ENCODE measurements at places on chromosomes 7 and 10. TPM values are rescaled to one million over a fixed set of nuclear protein-coding genes. Genes with fewer than 3 reads are reported as not detected.
A peak's percentile ranks its signal among the peaks of the same experiment; 100 is the strongest.

Gene HYAL4
- total RNA-seq: not detected

Gene CLCN1
- 0.09 TPM for total RNA-seq

DNA sequence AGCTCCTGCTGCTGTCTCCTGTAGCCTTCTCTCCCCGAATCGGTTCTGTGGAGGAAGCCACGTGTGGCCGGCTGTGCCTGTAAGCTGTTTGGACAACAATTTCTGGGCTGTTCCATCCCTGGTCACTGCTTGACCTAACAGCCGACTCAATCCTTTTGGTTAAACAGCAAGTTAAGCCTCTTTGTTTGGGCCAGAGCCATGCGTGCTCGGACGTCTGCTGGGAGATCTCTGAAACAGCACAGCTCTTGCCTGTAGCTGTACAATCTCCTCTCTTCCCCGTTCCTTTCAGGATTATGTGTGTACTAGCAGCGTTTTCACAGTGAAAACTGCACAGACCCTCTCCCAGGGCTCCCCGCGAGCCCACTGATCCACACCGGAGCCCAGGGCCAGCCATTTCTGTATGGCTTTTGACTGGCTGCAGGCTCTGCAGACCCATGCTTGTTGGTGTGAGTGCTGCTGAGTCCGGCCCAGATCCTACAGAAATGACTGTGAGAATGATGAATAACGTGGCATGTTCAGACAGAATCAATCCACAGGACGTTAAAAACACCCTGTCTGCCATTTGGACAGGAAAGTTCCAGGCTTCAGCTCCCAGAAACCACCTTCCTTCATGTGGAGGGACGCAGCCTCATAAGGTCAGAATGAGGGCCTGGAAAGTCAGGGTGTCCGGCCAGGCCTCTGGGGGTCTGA lies 428.6 kb upstream of the ADARB2 start:
- no peaks in the 10 kb centered on the region for H3K27me3 ChIP-seq
- H3K4me1 ChIP-seq: no peaks in the 10 kb centered on the region
- no peak for DNase-seq
- H3K36me3 ChIP-seq: no peaks in the 10 kb centered on the region

- no peak overlapping the region for H3K4me3 ChIP-seq
- no peak overlapping the region for H3K27ac ChIP-seq
- no peak for DNase-seq
- H3K36me3 ChIP-seq: no peaks in the 10 kb centered on the region
Observed at GRCh38 chr7:8254215-8254614, 7.8 kb downstream of the ICA1 start.

Gene VWDE
- total RNA-seq: 3.4 TPM

DNA sequence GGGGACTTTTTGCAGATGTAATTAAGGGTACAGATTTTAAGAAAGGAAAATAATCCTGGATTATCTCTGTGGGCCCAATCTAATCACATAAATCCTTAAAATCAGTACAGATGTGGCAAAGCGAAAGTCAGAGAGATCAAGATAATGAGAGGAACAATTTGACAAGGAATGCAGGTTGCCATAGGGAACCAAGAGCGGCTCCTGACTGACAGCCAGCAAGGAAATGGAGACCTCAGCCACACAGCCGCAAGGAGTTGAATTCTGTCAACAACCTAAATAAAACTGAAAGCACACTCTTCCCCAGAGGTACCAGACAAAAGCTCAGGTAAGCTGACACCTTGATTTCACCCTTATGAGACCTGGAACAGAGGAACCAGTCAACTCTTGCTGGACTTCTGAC lies 3.4 kb upstream of the PNPLA8 start:
- H3K4me1 ChIP-seq: peaks cover 18% of the 10 kb centered on the region
- no peak overlapping the region for H3K4me3 ChIP-seq
- peaks cover 7% of the 10 kb centered on the region for H3K27me3 ChIP-seq
- no peak for DNase-seq
- H3K36me3 ChIP-seq: no peaks in the 10 kb centered on the region

- H3K36me3 ChIP-seq: no peaks in the 10 kb centered on the region
- no peak overlapping the region for H3K27ac ChIP-seq
- H3K27me3 ChIP-seq: no peaks in the 10 kb centered on the region
- H3K4me3 ChIP-seq: no peak overlapping the region
Observed at GRCh38 chr7:31642681-31643115, 44.3 kb upstream of the PPP1R17 start.

Gene PTPRZ1
- not detected for total RNA-seq

DNA sequence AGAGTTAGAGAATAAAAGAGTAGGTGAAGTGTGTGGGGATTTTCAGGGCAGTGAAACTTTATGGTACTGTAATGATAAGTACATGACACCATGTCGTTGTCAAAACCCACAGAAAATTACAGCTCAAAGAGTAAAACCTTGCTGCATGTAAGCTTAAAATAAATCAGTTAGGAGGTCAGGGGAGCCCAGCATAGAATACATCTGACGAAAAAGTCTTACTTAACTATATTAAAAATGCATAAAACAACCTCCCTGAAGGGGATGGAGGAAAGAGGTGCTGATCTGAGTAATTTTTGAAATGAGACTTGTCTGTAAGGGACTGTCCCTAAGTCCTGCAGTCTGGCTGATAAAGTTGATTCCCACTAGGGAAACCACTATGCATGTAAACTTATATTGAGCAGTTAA lies 49.8 kb upstream of the AKR1E2 start:
- no peak overlapping the region for H3K27ac ChIP-seq
- no peak for DNase-seq
- H3K4me3 ChIP-seq: no peak overlapping the region
- H3K27me3 ChIP-seq: peaks cover 37% of the 10 kb centered on the region

DNA sequence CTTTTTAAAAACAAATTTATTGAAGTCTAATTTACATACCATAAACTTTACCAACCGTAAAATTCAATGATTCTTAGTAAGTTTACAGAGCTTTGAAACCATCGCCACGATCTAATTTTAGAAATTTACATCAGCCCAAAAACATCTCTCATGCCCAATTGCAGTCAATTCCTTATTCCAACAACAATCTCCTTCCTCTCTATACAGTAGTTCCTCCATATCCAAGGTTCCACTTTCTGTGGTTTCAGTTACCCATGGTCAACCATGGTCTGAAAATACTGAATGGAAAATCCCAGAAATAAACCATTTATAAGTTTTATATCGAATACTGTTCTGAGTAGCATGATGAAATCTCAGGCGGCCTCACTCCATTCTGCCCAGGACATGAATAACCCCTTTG lies 183.4 kb upstream of the ADCY1 start:
- no peaks in the 10 kb centered on the region for H3K4me1 ChIP-seq
- no peak overlapping the region for H3K4me3 ChIP-seq
- no peak for DNase-seq
- peaks cover 2% of the 10 kb centered on the region for H3K36me3 ChIP-seq
- no peak overlapping the region for H3K27ac ChIP-seq

DNA sequence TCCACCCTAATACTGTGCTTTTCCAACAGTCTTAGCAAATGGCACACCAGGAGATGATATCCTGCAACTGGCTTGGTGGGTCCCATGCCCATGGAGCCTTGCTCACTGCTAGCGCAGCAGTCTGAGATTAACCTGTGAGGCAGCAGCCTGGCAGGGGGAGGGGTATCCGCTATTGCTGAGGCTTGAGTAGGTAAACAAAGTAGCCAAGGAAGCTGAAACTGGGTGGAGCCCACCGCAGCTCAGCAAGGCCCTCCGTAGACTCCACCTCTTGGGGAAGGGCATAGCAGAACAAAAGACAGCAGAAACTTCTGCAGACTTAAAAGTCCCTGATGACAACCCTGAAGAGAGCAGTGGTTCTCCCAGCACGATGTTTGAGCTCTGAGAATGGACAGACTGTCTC lies 399.0 kb downstream of the CCSER2 start:
- no peak for DNase-seq
- H3K27ac ChIP-seq: no peak overlapping the region
- no peak overlapping the region for H3K4me3 ChIP-seq
- H3K27me3 ChIP-seq: no peaks in the 10 kb centered on the region
- H3K4me1 ChIP-seq: no peaks in the 10 kb centered on the region

GRCh38 chr7:100726996-100727761 lies 6.2 kb upstream of the ZAN start:
- DNase-seq: no peak
- no peak overlapping the region for H3K27ac ChIP-seq
- H3K4me1 ChIP-seq: peaks cover 3% of the 10 kb centered on the region
- no peak overlapping the region for H3K4me3 ChIP-seq
- H3K36me3 ChIP-seq: no peaks in the 10 kb centered on the region

GRCh38 chr7:49187543-49188268 lies 263.4 kb downstream of the CDC14C start:
- no peak overlapping the region for H3K4me3 ChIP-seq
- H3K36me3 ChIP-seq: no peaks in the 10 kb centered on the region
- no peak overlapping the region for H3K27ac ChIP-seq
- no peaks in the 10 kb centered on the region for H3K27me3 ChIP-seq
- no peak for DNase-seq

- H3K27me3 ChIP-seq: peaks cover 18% of the 10 kb centered on the region
- no peak overlapping the region for H3K4me3 ChIP-seq
- H3K36me3 ChIP-seq: no peaks in the 10 kb centered on the region
- DNase-seq: no peak
Observed at GRCh38 chr10:48214716-48215485, 59.6 kb downstream of the FRMPD2 start.

GRCh38 chr7:128406314-128407232 lies 3.2 kb downstream of the IMPDH1 start:
- peaks cover 33% of the 10 kb centered on the region for H3K4me1 ChIP-seq
- no peak for DNase-seq
- H3K36me3 ChIP-seq: peaks cover 1% of the 10 kb centered on the region
- H3K4me3 ChIP-seq: peak overlapping the region; percentile 23
- H3K27ac ChIP-seq: no peak overlapping the region
- peaks cover 12% of the 10 kb centered on the region for H3K27me3 ChIP-seq

Gene PTER
- total RNA-seq: 16.0 TPM

DNA sequence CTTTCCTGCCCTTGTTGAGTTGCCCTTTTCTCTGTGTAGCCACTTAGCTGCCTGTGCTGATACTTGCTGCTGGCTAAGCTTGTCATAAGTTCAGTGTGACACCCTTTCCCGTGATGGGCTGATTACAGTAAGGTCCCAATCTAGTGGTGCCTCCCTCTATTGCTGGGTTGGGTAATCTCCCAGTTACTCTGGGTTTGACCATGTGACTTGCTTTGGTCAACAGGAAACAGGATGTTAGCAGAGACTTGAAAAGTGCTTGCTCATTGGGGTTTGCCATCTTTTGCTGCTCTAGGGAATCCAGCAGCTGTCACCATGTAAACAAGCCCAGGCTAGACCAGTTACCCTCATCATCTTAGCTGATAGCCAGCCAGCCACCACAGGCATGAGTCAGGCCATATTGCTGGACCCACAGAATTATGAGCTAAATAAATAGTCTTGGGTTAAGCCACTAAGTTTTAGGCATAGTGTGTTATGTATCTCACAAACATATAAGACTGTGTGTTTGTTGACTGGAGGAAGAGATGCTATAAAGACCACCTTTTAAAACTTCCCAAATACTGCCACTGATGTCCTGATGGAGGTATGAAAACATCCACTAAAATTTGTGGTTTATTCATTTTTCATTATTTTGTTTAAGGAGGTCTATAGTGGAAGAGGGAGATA lies 4.0 kb upstream of the LEP start:
- H3K4me3 ChIP-seq: no peak overlapping the region
- peak; percentile 75 for DNase-seq
- H3K36me3 ChIP-seq: peaks cover 20% of the 10 kb centered on the region
- peaks cover 12% of the 10 kb centered on the region for H3K4me1 ChIP-seq

- DNase-seq: no peak
- no peaks in the 10 kb centered on the region for H3K4me1 ChIP-seq
- no peaks in the 10 kb centered on the region for H3K36me3 ChIP-seq
Observed at GRCh38 chr7:166338-167060, 25.9 kb upstream of the FAM20C start.

- no peaks in the 10 kb centered on the region for H3K36me3 ChIP-seq
- no peak overlapping the region for H3K27ac ChIP-seq
- DNase-seq: no peak
- no peak overlapping the region for H3K4me3 ChIP-seq
- no peaks in the 10 kb centered on the region for H3K27me3 ChIP-seq
Observed at GRCh38 chr7:15033039-15033438, 130.5 kb upstream of the DGKB start.

GRCh38 chr10:125709553-125710474 lies 9.7 kb upstream of the EDRF1 start:
- H3K4me1 ChIP-seq: no peaks in the 10 kb centered on the region
- no peaks in the 10 kb centered on the region for H3K36me3 ChIP-seq
- no peak overlapping the region for H3K27ac ChIP-seq
- H3K27me3 ChIP-seq: peaks cover 27% of the 10 kb centered on the region

DNA sequence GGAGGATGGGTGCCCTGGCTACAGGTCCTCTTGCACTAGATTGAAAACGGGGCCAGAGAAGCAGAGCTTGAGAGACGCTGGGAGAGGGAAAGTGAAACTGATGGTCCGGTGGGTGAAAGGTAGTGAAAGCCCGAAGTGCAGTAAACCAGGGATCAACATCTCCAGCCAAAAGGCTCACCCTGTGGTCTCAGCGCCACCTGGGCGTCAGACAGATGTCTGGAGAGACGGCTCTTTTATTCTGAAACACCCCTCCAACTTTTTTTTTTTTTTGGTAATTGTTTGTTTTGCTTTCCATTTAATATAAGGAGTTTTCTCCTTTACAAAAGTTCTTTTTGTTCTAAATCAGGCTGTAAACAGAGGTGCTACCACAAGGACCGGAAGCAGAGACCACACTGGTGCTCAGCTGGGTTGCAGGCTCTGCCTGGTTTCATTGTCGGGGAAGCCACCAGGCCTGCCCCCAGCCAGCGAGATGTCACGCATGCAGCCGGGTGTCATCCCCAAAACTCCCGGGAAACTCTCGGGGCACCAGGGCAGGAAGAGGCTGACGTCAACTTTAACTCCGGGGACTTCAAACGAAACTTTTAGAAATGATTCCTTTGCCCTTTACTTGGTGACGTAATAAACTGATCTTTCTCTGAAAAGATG lies 11.2 kb downstream of the IL2RA start:
- no peaks in the 10 kb centered on the region for H3K27me3 ChIP-seq
- peaks cover 78% of the 10 kb centered on the region for H3K36me3 ChIP-seq
- DNase-seq: peak; percentile 97
- H3K4me1 ChIP-seq: peaks cover 86% of the 10 kb centered on the region

- H3K4me1 ChIP-seq: no peaks in the 10 kb centered on the region
- no peak for DNase-seq
- no peak overlapping the region for H3K4me3 ChIP-seq
- H3K27ac ChIP-seq: no peak overlapping the region
- peaks cover 29% of the 10 kb centered on the region for H3K27me3 ChIP-seq
Observed at GRCh38 chr10:60937022-60937421, 7.0 kb downstream of the RHOBTB1 start.

- no peak for DNase-seq
- no peaks in the 10 kb centered on the region for H3K36me3 ChIP-seq
- H3K4me1 ChIP-seq: peaks cover 4% of the 10 kb centered on the region
- H3K4me3 ChIP-seq: no peak overlapping the region
- peaks cover 25% of the 10 kb centered on the region for H3K27me3 ChIP-seq
- no peak overlapping the region for H3K27ac ChIP-seq
Observed at GRCh38 chr10:88781206-88781605, 21.3 kb upstream of the LIPM start.

GRCh38 chr10:60428387-60428737 lies 38.7 kb upstream of the ANK3 start:
- H3K27me3 ChIP-seq: peaks cover 15% of the 10 kb centered on the region
- H3K36me3 ChIP-seq: no peaks in the 10 kb centered on the region
- H3K4me1 ChIP-seq: no peaks in the 10 kb centered on the region
- no peak overlapping the region for H3K4me3 ChIP-seq

Gene WBP1L
- 23.9 TPM for total RNA-seq
